ENCODE measurements at places on chromosomes 13 and 19.

DNA sequence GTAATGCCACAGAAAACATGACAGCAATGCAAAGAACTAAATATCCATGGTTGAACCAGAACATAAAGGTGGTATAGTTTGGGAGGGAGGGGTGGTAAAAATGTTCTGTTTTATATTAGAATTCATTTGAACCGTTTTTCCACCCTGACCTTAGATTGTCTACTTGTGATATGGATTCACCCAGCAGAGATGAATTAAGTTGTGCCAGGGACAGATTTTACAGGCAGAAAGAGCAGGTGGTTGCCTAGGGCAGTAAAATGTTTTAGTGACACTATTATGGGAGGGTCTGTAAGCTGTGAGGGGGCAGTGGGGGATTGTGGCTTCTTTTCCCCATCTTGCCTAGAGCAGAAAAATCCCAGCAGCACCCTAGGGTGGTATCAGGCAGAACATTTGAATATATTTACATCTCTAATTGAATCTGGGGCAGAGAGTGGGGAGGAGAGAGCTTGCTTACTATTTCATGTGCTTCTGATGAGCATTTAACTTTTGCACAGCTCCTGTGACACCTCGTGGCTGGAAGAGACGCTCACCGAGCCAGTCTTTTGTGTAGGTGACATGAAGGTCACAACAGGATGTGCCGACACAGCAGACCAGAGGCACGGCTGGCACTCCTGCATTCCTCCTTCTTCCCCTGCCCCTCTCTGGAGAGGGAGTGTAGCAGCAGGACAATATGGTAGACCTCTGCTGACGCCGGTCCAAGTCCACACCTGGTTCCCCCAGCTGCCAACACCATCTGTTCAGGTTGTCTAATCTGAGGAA, 452.3 kb downstream of the IRS2 start:
- DNase-seq = no peak

DNA sequence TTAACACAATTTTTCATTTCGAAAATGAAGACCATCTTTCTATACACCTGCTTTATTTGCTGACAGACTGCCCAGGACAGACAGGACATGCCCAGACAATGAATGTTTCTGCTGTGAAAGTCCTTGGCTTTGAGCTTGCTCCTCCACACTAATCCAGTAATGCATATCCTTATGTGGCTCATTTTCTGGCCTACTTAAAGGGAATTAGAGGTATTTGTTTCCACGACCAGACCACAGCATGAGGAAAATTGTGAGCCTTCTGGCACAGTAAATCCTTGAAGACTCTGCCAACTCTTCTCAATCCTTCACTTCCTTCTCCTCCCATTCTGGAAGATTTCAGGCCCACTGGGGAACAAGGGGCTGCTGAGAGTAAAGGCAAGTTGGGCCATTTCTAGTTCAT, 25.7 kb downstream of the CCDC70 start:
- no peak for DNase-seq

DNA sequence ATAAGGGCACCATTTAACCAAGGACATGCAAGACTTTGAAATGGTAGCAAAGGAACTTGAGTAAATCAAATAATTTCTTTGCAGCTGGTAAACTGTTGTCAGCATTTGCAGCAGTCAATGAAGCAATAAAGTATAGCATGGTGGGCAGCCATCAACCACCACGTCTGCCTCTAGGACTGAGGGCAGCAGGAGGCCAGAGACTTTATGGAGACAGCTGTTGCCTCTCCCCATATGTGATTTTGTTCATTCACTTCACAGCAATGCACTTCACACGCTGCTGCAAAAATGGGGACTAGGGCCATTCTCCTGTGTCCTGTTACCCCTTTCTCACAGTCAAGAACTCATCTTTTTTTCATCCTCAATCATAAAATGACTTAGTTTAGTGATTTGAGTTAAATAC, 51.3 kb upstream of the PCDH9 start:
- no peak for DNase-seq

DNA sequence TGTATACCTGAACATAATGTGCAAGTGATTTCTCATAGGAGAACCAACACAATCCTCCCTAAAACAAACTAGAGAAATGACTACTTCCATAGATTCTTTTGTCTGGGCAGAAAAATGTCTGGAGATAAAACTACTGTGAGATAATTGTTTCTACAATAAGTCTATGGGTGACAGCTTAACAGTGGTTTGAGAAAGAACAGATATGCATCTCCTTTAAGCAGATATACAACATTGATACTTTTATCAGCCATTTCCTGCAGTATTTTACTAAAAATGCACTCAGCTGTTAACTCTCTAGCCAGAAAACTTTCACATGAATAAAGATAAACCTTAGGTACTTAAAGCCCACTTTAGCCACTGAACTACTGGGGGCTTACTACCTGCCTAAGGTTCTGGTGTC, 1132.4 kb downstream of the EFNB2 start:
- DNase-seq = no peak

- no peak for DNase-seq
Measured at GRCh38 chr19:39434123-39435076, 1.3 kb downstream of the RPS16 start.

DNA sequence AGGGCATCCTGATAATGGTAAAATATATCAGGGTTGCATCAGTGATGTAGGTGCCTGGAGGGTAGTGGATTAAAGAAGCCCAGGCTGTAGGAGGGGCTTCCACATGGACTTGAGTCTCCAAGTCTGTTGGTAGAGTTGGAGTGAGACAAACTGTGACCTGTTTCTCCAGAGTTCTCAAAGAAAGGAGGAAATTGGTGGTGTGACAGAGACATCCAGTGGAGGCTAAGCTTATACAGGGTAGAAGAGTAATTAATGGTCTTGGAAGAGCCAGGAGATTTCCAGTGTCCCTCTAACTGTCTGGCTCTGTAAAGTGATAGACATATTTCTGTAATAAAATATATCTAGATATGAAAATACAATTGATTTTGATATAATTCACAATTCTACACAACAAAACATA, 61.1 kb downstream of the GPC5 start:
- DNase-seq = no peak

DNA sequence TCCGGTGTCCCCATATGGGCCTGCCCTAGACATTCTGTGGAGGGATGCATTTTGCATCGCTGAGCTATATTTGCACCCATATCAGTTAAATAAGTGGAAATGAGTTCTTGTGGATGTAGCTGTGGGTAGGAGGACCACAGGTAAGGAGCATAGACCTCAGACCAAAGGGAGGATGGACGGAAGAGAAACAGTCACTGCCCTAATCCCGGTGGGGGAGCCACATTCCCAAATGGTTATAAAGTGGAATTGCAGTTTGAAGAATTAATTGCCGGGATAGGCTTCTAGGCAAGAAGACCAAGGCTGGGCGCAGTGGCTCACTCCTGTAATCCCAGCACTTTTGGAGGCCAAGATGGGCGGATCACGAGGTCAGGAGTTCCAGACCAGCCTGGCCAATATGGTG, 1.8 kb downstream of the SDHAF1 start:
- DNase-seq = no peak

GRCh38 chr13:113272701-113273181, 24.3 kb upstream of the LAMP1 start:
- no peak for DNase-seq

- DNase-seq = no peak
Measured at GRCh38 chr19:51319649-51320279, 8.3 kb downstream of the IGLON5 start.

GRCh38 chr19:11284515-11284914, 11.4 kb upstream of the TSPAN16 start:
- no peak for DNase-seq

- DNase-seq = no peak
Measured at GRCh38 chr13:20331949-20332348, 99.8 kb upstream of the GJB6 start.

GRCh38 chr19:54462655-54463530, 685 bp downstream of the LENG9 start:
- peak; percentile 56 for DNase-seq

GRCh38 chr13:25733696-25734435, 317.9 kb downstream of the SHISA2 start:
- no peak for DNase-seq

DNA sequence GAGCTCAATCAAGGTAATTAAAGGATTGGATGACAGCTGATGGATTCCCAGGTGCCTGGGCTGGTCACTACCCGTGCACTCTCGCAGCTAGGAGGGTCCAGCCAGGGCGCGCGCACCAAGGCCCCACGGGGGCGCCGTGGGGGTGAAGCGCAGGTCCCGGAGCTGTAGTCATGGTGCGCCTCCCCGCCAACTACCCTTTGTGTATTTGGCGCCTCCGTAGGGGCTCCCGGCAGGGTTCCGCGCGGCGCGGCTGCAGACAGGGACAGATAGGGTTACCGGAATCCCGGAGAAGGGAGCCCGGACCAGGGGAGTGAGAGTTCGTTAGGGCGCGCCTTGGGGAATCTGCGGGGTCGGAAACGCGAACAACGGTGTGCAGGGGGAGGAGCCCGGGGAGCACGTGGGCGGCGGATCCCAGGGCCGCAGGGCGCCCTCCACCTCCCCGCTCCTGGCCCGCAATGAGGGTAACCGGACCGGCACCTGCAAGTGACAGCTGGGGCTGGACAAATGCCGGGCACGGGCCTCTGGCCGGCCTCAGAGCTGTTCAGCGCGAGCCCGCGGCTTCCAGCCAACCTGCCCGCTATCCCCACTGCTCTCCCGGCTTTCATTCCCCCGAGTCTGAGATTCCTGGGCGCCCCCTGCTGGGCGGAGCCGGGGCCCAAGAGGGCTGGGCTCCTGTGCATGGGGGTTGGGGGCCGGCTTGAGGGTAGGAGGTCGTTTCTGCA, 3.4 kb upstream of the PRAM1 start:
- peak; percentile 77 for DNase-seq

- DNase-seq = no peak
Measured at GRCh38 chr13:111292710-111293485, 27.5 kb upstream of the TEX29 start.

DNA sequence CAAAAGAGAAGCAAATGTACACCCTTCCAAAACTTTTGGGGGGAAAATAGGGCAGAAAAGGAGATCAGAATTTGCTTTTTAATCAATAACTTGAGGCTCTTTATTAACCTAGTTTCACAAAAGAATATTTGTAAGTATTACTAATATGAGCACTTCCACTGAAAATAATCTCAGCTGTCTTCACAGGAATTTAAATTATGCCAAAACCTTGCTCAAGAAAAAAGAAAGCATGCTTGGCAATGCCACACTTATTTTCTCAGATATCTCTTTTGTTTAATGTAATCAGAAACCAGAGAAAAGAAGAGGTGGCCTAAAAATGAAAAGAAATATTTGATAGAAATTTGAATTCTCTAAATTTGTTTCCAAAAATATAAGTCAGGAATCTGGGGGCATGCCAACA, 234.9 kb upstream of the GPC6 start:
- DNase-seq = no peak

DNA sequence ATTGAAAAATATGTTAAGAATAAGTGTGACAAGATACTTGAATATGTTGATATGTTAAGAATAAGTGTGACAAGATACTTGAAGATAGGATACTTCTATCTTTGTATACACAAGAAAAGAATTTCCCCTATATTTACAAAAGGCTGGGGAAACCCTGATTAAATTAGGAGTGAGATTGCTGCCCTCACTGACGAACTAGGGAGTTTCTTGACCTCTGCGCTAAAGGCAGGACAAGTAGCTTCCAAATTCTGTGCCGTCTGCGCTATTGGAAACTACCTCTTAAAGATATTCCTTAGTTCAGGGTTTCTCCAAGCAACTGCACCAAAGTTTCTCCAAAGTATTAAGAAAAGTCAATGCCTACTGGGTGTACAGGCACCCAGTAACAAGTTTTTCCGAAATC, 730 bp downstream of the ZNF260 start:
- DNase-seq = no peak

GRCh38 chr19:18023622-18024251, 15.8 kb downstream of the ARRDC2 start:
- no peak for DNase-seq

DNA sequence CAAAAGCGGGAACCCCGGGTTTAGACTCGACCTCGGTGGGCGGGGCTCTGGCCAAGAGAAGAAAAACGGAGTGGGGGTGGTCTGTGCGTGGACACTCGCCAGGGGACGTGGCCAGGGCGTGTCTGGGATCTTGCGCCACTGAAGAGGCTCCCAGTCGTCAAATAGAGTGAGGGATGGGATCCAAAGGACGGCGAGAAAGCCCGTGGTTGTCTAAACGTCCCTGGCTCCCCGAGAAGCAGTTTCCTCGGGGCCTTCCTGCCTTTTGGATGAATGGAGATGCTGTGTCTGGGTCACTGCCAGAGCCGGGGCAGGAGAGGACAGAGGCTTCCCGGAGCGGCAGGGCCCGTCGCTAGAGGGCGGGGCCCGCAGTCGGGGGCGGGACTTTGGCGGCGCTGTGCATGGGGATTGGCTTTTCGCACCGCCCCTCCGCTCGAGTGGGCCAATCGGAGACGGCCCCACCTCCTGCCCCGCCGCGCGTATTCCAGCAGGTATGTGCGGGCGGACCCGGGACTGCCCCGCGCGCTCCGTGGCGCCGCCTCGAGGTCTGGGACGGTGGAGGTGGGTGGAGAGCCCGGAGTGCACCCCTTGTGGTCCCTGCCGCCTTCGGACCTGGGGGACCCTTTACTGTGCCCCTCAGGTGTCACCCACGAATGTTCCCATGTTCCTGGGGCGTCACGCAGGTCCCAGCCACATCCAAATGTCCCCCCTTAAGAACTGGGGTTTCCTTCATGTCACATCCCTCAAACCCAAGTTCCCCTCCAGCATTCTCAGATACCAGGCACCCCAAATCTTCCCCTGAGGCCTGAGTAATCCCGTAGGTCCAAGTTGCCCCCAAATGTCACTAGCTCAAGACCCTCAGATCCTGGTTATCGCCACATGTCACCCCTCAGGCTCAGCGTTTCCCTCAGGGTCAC, 38.3 kb downstream of the ZSWIM4 start:
- peak; percentile 93 for DNase-seq

DNA sequence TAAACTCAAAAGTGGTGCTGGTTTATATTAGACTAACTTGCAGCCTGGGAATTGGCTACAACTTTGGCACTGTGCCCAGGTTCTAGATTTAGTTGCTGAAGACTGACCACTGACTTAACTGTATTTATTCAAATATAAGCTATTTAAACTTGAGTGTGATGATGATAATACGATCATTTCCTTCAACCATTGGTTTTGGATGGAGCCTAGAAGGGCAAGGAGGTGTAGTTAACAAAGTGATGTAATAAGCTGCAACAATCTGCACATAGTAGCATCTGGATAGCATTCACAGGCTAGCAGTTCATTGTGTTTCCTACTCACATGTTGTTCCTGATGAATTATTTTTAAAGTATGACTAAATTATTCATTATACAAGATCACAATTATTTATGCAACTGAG, 55.2 kb upstream of the DACH1 start:
- no peak for DNase-seq

DNA sequence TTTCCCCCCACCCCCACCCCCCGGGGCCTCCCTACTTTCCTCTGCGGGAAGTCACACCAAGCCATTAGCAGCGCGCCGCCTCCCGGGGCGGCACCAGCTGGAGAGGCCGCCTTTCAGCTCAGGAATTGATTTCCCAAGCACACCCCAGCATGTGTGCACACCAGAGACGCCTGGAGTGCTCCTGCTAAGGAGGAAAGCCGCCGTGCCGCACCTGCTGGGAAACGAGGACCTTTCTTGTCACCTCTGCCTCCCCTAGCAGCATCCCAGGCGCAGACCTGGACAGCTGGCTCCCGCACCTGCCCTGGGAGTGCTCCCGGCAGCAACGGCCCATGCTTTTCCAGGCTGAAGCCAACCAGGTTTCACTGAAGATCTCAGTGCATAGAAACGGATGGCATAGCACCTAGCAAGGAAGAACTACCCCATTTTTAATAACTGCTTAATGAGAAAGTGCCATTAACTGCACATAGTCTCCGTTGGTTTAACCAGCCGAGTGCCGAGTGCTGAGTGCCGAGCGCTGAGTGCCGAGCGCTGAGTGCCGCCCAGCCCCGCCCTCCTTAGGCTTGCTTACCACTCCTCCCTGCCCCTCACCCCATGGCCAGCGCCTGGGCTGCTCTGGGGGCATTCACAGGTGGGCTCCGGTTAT, 165.0 kb downstream of the USP12 start:
- DNase-seq = no peak

Measured in stimulated activated CD4-positive, alpha-beta T cell treated with anti-CD3 and anti-CD28 coated beads, Interleukin-4, amount 100 ng/mL, for 4 hours (primary cell).